ENCODE measurements at places on chromosomes 11 and 22.

- DNase-seq: no peak
Observed at GRCh38 chr11:78995171-78995570, 420.5 kb upstream of the NARS2 start.

GRCh38 chr11:16820324-16821092 lies 82.1 kb downstream of the C11orf58 start:
- DNase-seq: peak; percentile 96

- no peak for DNase-seq
Observed at GRCh38 chr22:22507743-22508273, 734 bp downstream of the ZNF280B start.

- no peak for DNase-seq
Observed at GRCh38 chr11:20013346-20014066, 146.8 kb downstream of the DBX1 start.

- DNase-seq: no peak
Observed at GRCh38 chr11:101390539-101390938, 193.3 kb downstream of the TRPC6 start.

DNA sequence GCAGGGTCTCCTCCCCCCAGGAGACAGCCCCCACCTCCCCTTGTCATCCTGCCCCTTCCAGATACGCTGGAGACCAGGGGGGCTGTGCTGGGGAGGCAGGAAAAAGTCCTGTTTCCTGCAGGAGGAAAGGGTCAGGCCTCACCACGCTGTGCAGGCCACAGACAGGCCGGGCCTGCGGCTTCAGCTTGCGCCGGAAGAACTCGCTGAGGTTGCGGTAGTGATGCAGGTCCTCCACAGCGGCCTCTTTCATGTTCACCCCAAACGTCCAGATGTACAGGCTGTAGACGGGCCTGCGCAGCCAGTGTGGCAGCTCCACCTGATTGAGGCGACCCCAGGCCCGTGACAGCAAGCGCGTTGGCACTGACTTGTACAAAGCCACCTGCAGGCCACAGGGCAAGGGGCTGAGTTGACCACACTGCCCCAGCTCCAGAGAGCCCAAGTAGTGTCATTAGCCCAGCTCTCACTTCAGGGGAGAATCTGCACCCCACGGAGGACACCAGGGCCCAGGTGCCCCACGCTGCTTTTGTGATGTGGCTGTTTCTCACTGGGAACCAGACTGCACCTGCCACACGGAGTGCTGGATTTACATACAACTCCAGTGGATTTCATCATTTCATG lies 40.4 kb downstream of the PISD start:
- no peak for DNase-seq

DNA sequence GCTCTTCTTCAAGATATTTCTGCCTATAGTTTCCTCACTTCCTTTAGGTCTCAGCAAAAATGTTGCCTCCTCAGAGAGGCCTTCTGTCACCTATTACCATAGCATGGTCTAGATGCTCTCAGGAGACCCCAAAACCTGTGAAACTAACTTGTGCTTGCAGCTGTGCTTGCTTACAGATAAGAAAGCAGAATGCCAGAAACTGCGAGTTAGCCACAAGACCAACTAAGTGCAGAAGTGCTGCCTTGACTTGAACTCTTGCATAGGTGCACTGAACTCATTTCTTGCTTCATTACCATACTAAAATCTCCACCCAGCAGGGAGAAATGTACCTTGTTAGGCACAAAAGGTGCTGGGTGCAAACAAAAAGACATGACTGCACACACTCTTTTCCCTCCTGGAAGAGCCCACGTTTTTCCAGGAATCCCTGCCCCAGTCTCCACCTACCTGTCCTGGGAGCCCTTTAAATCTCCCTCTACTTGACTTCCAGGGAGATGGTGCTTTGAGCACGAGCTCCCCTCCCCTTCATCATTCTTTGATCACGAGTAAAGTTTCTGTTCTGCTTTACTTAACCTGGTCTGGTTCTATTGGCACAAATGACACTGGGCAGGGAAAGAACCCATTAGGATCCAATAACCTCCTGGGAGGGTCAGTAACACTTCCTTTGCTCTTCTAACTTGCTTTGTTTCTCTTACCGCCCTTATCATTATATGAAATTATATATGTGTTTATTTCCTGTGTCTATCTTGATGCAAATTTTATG lies 137.7 kb upstream of the DDI1 start:
- no peak for DNase-seq

GRCh38 chr11:44938066-44938691 lies 12.5 kb downstream of the TP53I11 start:
- peak; percentile 58 for DNase-seq

DNA sequence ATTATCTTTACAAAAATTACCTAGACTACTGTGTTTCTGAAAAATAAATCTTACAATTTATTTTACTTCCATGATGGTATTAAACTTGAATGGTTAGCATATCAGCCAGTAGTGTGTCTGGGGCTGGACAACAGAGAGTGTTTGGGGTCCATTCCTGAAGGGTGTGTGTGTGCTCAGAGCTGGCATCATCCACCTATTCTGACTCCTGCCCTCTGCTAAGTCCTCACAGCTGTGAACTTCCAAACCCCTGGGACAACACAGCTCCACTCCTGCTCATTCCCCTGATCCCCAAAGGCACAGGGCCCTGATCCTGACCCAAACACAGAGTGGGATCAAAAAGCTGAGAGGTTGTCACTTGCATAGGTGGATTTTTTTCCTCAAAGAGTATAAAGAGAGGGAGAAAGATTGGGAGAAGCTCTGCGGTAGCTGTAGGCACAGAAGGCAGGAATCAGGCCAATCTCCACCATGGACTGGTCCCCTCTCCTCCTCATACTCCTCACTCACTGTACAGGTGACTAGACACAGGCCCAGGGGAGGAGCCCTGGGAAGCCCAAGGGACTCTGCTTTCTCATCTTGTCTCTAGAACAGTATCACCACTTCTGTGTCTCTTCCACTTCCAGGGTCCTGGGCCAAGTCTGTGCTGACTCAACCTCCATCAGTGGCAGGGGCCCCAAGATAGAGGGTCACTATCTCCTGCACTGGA lies 55.7 kb upstream of the TOP3B start:
- DNase-seq: no peak

DNA sequence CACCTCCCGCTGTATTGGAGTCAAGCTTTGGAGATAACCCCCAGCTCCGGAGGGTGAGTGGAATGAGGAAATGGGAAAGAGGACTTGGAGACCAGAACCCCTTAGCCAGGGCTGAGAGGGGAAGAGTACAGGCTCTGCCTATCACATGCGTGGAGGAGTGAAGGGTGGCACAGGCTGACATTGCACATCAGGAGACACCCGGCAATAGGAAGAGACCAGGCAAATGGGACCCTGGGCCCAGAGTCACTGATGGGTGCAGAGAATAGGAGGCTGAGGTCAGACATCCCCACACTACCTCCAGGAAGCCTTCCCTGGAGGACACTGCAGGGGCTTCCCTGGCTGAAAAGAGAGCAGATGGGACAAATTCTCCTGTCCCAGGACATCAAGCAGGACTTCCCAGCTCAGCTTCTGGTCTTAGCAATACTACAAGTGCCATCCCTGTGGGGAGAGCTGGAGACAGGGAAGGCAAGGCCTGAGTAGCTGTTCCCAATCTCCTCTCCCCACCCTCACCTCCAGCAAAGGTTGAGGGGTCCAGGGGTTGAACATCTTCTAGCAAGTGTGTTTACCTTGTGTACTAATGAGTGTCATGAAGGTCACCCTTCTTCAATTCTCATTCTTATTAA lies 160.7 kb downstream of the BUD13 start:
- no peak for DNase-seq

DNA sequence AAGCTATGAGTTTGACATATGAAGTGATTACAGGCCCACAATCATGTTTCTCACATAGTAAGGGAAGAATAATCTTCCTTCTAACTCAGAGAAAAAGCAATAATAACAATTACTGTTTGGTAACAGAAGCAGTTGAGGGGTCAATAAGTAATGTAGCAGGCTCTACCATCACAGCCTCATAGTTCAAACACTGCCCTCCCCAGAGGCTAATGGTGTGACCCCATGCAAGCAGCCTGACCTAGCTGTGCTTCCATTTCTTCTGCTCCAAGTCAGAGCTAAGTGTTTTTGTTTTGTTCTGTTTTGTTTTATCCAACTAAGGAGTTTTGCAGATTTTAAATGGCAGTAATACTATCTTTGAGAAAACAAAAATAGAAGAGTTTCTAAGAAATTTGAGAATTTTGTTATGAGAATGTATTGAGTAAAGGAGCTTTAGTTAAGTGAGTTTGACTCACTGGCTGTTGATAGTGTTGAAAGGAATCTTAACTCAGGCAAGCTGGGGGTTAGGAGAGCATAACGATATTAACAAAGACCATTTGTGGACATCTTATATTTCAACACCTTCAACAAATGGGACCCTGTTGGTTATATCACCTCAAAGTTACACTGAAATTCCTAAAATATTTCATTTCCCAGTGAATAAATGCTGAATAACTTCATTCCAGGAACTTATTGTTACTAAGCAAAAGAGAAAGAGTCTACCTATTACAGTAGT lies 48.5 kb downstream of the GUCY1A2 start:
- DNase-seq: no peak

DNA sequence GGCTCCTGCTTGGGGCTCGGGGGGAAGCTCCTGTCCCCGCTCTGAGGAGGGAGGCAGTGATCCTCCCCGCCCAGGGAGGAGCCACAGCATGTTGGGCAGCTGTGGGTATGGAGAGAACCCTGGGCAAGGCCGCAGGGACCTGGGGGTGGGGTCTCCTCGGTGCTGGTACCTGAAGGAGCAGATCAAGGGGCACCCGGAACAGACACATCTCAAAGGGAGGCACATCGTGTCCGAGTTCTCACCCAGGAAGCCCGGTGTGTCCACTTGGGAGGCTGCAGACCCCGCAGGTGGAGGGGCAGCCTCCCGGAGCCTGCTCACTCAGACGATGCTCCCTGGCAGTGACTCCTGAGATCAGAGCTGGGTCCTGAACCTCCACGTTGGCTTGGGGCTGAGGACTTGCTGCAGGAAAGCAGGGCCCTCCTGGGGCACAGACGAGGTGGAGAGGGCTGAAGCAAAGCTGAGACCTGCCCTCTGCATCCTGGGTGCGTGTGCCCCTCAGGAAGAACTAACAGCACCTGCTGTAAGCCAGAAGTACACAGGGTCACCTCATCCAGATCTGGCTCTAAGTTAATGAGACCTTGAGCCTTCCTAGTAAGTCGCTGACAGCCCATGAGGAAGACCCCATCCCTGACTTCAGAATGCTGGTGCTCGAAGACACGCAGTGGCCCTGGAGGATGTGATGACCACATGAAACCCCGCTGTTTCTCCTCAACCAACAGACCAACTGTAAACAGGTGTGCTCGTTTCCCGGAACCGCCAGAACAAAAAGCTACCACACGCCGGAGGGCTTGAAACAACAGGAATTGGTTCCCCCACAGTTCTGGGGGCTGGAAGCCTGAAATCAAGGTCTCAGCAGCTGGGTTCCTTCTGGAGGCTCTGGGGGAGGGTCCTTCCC lies 5.9 kb upstream of the OSBPL5 start:
- DNase-seq: peak; percentile 2

- DNase-seq: no peak
Observed at GRCh38 chr11:16395601-16396000, 39.3 kb upstream of the SOX6 start.

DNA sequence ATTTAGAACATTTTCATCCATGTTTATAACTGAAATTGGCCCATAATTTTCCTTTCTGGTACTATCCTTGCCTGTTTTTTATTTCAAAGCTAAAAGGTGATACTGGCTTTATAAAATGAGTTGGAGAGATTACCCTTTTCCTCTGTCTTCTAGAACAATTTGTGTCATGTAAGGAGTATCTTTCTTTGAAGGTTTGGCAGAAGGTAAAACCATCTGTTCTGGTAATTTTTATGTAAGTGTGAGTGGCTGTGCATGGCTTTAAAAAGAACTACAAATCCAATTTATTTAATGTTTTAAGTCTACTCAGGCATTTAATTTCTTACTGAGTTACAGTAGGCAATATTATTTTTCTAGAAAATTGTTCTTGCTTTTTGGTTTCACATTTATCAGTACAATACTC lies 7.7 kb upstream of the MRGPRD start:
- no peak for DNase-seq

- DNase-seq: no peak
Observed at GRCh38 chr22:20034143-20034542, 13.2 kb downstream of the TANGO2 start.
